Femur (tissue), 1 donor: ENCODE measurements at places on chromosomes 4 and X.

- peak; percentile 59 for DNase-seq
Measured at GRCh38 chr4:16516796-16517439, 290.6 kb upstream of the TAPT1 start.

GRCh38 chr4:101366331-101366730 is 19.0 kb upstream of the PPP3CA start:
- DNase-seq, result no peak

DNA sequence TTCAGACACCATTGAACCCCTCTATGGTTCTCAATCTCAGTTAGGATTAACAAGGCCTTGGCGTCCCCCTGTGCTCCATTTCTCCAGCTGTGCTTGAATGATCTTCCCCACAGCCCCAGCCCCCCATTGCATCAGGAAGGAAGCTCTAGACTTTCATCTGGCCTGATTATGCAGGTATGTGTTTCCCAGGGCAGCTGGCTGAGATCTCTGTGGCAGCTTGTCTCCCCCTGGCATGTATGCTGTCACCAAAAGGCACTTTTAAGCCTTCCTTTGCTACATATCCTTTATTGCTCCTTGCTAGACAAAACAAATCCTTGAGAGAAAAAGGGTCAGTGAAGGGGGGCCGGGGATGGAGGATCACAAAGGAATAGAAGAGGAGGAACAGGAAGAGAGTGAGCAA is 1056.0 kb upstream of the SLIT2 start:
- no peak for DNase-seq

DNA sequence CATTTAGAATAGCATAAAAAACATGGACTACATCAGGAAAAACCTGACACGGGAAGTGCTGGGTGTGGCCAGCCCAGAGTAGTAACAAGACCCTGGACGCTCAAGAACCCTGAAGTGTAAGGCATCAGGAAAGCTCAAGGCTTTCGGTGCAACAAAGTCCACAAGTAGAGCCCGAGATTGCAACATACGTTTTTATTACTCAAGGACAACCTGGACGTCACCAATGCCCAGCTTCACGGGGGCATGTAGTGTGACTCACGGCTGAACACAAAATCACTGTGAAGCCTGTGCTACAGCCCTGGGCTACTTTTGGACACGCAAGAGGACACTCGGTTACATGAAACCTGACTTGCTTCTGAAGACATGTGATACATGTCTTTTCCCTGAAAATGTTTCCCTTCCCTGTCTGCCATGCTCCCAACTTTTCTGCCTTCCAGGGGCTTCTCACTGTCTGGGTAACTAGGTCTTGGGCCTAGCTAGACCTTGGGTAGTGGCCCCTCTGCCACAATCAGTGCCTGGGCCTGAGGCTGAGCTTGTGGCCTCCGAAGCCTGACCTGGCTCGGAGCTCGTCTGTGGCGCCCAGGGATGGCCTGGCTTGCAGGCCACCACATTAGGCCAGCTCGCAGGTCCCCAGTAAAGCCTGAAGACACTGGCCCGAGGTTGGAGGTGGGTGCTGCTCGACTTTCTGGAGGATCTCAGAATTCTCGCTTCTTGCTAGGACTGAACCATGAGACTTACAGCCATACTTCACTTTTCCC is 9.2 kb downstream of the IRAK1 start:
- no peak for DNase-seq

DNA sequence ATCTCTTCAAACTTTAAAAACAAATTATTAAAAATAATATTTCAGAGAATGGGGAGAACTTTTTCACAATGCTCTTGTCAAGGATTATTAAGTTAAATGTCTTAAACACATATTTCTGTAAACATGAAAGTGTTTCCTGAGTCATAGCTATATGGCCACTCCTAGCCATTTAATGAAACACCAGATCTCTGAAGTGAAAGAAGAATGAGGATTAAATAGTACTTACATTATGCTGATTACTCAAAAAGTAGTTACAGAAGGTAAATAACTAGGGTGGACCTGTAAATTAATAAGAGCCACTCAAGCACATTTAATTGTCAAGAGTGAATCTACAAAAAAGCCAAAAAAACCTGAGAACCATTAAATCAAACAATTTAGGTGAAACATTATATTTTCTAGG is 57.6 kb upstream of the GALNT7 start:
- no peak for DNase-seq

GRCh38 chr4:15233264-15233597 is 194.6 kb upstream of the C1QTNF7 start:
- peak; percentile 66 for DNase-seq

- no peak for DNase-seq
Measured at GRCh38 chr4:116118221-116118620, 967.2 kb downstream of the TRAM1L1 start.

DNA sequence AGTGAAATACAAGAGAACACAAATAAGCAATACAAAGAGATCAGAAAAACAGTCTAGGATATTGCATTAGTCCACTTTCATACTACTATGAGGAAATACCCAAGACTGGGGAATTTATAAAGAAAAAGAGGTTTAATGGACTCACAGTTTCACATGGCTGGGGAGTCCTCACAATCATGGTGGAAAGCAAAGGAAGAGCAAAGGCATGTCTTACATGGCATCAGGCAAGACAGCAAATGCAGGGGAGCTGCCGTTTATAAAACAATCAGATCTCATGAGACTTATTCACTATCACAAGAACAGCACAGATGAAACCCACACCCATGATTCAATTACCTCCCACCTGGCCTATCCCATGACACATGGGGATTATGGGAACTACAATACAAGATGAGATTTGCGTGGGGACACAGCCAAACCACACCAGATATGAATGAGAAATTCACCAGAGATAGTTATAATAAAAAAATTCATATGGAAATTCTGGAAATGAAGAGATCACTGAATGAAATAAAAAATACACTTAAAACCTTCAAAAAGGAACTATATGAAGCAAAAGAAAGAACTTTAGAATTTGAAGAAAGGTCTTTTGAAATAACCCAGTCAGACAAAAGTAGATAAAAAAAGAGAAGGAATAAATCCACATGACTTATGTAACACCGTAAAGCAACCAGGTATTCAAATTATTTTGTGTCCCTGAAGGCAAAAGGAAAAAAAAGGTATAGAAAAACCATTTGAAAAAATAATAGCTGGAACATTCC is 16.2 kb upstream of the NAA11 start:
- DNase-seq, result no peak

GRCh38 chrX:19886375-19886774 is 1.0 kb downstream of the SH3KBP1 start:
- no peak for DNase-seq
